ENCODE measurements at places on chromosomes 3 and 15.

- DNase-seq: no peak
These were observed 118.0 kb upstream of the SLC24A5 start for GRCh38 chr15:48002767-48003166.

DNA sequence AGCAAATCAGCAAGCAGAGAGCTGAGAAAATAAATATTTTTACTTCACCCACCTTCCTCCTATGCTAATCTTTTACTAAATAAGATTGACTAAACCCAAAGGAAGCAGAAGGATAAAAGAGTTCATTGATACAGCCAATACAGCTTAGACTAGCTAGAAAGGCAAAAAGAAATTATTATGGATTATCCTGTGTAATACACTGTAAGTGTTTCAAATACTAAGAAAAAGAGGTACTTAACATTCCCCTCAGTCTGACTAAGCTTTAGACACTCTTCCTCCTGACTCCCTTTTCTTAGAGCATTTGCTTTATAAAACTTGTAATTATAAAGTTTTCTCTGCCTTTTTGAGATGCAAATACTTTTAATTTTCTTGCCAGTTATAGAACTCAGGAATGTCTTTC lies 848.9 kb upstream of the CADM2 start:
- DNase-seq: no peak

- no peak for DNase-seq
These were observed 53.2 kb downstream of the MEF2A start for GRCh38 chr15:99618941-99619411.

DNA sequence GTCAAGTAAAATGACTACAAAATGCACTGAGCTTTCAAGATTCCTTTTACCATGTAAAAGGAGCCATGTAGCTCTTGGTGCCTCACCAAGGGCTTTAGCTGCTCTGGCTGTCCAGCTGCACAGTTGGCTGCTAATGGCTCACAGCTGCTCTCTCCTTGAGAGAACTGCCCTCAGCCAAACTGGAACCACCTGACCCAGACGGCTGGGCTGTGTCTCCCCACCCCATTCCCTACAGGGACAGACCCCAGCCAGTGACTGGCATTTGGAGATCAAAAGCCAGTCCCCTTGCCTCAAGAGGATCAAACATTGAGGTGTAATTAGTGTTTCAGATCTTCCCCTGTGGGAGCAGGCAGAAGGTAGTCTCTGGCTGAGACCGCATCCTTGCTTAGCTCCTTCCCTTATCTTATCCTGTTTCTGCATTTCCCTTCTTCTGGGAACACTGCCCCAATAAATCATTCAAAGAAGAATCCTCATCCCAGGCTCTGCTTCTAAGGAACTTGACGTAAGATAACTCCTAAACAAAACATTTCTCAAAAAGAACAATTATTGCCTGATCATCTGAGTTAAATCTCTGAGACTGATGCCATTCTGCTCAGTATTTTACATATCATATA lies 28.6 kb upstream of the UBE2E2 start:
- DNase-seq: no peak

GRCh38 chr15:89078851-89079810 lies 9.1 kb upstream of the ABHD2 start:
- DNase-seq: no peak

GRCh38 chr15:35321926-35322325 lies 224.0 kb downstream of the DPH6 start:
- no peak for DNase-seq

GRCh38 chr15:83248151-83249029 lies 36.1 kb downstream of the BNC1 start:
- DNase-seq: peak; percentile 5

- no peak for DNase-seq
These were observed 109.2 kb downstream of the APBA2 start for GRCh38 chr15:28994831-28995596.

DNA sequence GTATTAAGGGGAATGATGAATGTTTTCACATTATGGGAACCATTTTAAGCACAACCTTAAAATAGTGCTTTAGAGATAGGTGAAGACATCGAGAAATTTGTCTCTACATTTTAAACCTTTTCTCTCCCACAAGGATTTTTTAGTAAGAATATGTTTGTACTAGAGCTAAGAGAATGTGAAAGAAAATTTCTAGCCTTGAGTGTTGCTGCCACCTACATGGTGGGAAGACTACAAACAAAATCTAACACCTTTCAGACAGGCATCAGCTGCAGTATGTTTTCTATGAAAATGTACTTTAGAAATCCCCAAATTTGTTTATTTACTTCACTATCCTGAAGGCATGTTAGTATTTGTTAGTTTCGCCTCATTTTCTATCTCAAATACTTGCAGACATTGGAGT lies 247.4 kb downstream of the WDR72 start:
- no peak for DNase-seq

DNA sequence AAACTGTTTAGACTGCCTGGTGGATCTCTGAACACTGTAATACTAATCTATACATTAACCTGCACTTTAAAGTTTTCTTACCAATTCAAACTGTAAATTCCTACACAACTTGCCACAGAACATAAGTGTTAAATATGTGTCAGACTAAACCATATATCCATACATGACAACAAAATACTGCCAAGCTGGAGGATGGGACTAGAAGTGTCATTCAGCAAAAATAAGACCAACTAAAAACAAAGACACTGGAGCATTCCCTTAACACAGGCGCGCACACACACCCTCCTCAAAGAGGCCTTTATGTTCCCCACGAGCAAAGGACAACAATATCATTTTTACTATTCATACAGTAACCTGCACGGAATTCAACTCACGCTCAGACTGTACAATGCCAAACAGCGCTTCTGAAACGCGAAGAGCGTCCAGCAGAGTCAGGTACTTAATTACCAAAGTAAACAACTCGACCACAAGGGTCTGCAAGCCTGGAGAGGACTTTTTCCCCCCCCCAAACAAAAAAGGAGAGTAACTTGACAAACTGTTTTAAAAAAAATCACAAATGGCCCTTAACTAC lies 1.1 kb downstream of the DCUN1D1 start:
- no peak for DNase-seq

- DNase-seq: no peak
These were observed 75.8 kb upstream of the FAM98B start for GRCh38 chr15:38378161-38378560.

GRCh38 chr15:77901251-77901881 lies 176.1 kb downstream of the TBC1D2B start:
- no peak for DNase-seq

- DNase-seq: no peak
These were observed 14.8 kb downstream of the CLK3 start for GRCh38 chr15:74630284-74631086.

GRCh38 chr3:13582366-13583250 lies 33.7 kb downstream of the FBLN2 start:
- DNase-seq: no peak

GRCh38 chr15:81224232-81224631 lies 27.6 kb downstream of the IL16 start:
- no peak for DNase-seq

Data from AG04449 (cell line).